ENCODE measurements at places on chromosomes 4 and X. TPM values are rescaled to one million over a fixed set of nuclear protein-coding genes. Genes with fewer than 3 reads are reported as not detected.

- no peak overlapping the region for H3K27ac ChIP-seq
- H3K4me3 ChIP-seq: no peak overlapping the region
- H3K36me3 ChIP-seq: no peaks in the 10 kb centered on the region
- DNase-seq: no peak
Measured at GRCh38 chr4:126731062-126731461, 901.7 kb upstream of the INTU start.

Gene PABPC4L
- 4.3 TPM for total RNA-seq

Gene BTK
- not detected for total RNA-seq

GRCh38 chr4:89595125-89595789 lies 241.7 kb downstream of the SNCA start:
- H3K4me1 ChIP-seq: no peaks in the 10 kb centered on the region
- no peaks in the 10 kb centered on the region for H3K27me3 ChIP-seq
- no peak for DNase-seq
- no peak overlapping the region for H3K4me3 ChIP-seq

Gene ASB5
- total RNA-seq: not detected

Gene CT55
- 0.14 TPM for total RNA-seq

Gene NFKB1
- total RNA-seq: 24.6 TPM

- no peak overlapping the region for H3K4me3 ChIP-seq
- DNase-seq: no peak
Measured at GRCh38 chr4:125704726-125705125, 390.0 kb downstream of the FAT4 start.

Gene C4orf36
- total RNA-seq: 3.2 TPM

DNA sequence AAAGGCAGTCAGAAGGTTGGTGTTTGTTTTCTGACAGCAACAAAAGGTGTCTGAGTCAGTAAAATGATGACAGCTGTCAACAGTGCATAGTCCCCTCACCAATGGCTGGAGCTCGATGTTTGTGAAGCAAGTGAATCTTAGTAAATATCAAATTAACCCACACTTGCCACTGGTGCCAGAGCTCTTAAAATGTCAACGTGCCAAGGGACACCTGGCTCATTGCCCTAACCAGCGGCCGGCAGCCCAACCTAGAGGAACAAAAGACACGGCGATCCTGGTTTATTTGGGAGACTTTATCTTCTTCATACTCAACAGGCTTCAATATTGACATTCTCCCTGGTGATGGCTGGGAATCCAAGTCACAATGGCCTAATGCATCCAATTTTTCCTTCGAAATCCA lies 143.4 kb downstream of the CPEB2 start:
- peaks cover 44% of the 10 kb centered on the region for H3K4me1 ChIP-seq
- no peak overlapping the region for H3K27ac ChIP-seq
- H3K36me3 ChIP-seq: no peaks in the 10 kb centered on the region

GRCh38 chrX:135484641-135485289 lies 35.7 kb upstream of the INTS6L start:
- no peak for DNase-seq
- no peaks in the 10 kb centered on the region for H3K36me3 ChIP-seq
- H3K4me3 ChIP-seq: no peak overlapping the region
- no peaks in the 10 kb centered on the region for H3K4me1 ChIP-seq
- no peak overlapping the region for H3K27ac ChIP-seq

DNA sequence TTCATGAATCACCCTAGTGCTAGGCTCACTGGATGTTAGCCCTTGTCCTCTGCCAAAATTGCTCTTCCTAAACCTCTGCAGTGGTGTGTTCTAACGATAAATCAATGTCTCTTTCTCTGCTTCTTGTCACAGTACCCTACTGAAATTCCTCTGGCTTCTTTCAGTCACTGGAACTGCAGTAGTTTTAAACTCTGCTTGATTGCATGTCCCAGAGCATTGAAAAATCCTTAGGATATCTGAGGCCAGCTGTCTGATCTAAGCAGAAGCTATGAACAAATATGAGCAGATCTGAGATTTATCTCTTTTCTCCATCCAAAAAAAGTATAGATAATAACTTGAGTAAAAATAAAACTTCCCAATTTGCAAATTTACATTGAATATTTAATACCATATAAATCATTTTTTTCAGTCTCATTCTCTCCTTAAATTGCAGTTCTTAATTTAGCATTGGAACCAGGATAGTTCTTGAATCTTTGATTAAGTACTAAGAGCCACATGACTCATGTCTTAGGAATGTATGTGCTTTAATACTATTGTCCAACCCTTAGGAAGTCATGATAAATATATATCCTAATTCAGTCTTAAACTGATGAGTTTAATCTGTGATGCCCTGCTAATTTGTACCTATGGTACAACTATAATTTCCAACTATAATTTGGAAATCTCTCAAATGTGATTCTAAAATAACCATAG lies 169.7 kb downstream of the PDHA2 start:
- H3K4me3 ChIP-seq: no peak overlapping the region
- H3K36me3 ChIP-seq: no peaks in the 10 kb centered on the region
- no peaks in the 10 kb centered on the region for H3K4me1 ChIP-seq
- H3K27ac ChIP-seq: no peak overlapping the region
- DNase-seq: no peak

- no peak overlapping the region for H3K4me3 ChIP-seq
- no peaks in the 10 kb centered on the region for H3K27me3 ChIP-seq
- no peak overlapping the region for H3K27ac ChIP-seq
Measured at GRCh38 chrX:44961817-44962607, 89.0 kb downstream of the KDM6A start.
